ENCODE measurements at places on chromosomes 2 and 18.
A peak's percentile ranks its signal among the peaks of the same experiment; 100 is the strongest.

GRCh38 chr2:9946076-9946475 lies 5.4 kb upstream of the GRHL1 start:
- no peak for DNase-seq

- no peak for DNase-seq
Observed at GRCh38 chr2:210474776-210475175, 1.8 kb downstream of the LANCL1 start.

GRCh38 chr2:157421331-157421944 lies 22.5 kb downstream of the CYTIP start:
- DNase-seq: peak; percentile 3

- no peak for DNase-seq
Observed at GRCh38 chr2:7011356-7012083, 94.3 kb downstream of the RNF144A start.

DNA sequence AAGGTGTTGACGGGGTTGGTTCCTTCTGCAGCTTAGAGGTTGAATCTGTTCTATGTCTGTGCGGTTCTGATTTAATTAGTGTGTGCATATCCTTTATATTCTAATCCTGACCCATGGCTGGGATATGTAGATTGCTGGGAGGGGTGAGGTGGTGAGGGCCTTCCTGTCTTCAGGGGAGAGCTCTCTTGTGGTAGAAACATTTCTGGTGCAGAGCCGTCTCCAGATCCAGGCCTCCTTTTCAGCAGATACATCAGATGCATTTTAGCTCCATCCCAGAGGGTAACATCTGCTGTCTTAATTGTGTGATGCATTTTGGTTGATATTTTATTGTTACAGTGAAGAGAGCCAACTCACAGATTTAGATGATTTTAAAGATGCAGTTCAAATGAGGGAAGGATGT lies 227.8 kb downstream of the AGAP1 start:
- no peak for DNase-seq

DNA sequence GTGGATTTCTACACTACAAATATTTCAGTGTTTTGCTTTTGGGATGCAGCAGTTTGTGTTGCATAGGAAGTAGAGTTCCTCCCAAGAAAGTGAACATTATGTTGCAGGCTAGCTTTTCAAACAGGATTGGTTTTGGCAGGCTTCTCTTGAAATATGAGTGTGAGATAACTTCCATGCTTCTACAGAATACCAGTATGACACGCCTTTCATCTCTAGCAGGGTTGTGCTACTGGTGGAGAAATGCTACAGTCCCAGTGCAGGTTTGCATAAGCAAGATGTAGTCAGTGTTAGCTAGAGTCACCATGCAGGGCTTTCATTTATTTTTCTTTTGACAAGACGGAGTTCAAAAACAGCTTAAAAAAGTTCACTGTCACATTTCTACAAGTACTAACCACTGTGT lies 17.1 kb upstream of the CAVIN2 start:
- no peak for DNase-seq

All from CD4-positive, alpha-beta T cell treated with Interleukin-15 for 4 hours (primary cell).